ENCODE measurements at places on chromosomes 7 and 10.

DNA sequence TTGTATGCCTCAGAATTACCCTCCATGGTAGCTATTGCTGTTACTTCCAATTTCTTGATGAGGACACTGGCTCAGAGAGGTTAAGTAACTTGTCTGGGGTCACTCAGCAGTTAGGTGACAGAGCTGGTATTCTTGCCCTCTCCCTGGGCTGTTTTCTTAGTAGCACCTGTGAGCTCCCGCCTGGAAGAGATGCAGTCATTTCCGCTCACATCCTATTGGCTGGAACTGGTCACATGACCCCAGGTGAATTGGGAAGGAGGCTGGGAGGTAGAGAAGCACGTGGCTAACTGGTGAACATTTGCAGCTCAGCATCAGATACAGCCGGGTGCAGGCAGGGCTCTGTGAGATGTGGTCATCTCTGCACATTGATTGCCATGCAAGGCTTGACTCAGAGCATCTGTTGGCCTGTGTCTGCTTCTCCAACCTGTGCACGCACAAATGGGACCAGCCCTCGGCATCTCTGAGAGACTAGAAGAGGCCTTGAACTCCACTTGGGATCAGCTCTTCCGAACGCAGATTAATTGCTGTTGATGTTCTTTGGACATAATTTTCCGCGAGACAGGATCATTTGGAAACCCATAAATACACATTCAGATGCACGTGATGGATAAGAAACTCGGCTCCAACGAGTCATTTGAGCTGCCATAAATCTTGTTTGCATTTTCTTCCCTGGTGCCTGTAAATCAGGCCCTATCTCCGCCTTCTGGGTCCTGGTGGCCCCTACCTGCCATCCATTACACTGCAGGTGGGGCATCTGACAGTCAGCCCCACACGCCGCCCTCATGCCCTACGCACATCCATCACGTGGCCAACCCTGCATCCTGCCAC, 42.8 kb downstream of the MYL10 start:
- no peak for DNase-seq

- no peak for DNase-seq
These were observed 12.2 kb downstream of the PTPN12 start for GRCh38 chr7:77549106-77549870.

DNA sequence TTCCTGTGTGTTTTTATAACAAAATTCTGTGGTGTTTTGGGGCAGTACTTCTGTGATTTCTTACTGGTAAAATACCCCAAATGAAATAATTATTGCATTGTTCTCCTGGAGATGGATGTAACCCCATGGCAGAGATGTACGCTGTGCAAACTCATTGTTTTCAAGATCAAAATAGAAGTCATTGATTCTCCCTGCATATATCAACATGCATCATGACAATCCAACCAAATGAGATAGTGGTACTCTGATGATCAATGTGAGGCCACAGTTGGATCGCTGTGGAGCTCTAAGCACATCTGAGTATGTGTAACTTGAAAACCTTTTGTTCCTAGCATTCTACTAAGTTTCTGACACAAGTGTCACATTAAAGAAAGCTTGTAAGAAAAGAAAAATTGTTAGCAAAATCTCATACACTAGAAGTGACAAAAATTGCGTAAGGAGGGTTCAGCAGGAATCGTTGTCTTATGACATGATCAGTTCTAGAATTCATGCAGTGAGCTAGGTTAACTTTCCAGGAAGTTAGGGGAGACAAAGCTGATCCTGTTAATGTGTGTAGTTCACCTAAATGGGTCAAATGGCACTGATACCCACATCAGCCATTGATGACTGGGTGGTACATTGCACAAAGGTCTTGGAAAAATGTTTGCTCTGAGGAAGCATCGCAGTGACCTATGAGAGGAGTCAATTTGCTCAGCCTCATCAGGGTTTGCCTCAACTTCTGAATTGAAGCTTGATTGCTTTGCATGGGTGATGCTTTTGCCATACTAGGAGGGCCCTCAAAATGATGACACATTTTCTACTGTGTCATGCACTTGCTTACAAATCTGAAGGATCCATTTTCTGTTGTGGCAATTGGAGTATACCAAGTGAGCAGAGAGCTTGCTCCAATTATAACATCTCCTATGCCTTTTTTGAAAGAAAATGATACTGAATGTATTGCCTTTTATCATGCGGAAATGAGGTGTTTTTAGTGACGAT, 145.1 kb downstream of the PLXDC2 start:
- DNase-seq = no peak

DNA sequence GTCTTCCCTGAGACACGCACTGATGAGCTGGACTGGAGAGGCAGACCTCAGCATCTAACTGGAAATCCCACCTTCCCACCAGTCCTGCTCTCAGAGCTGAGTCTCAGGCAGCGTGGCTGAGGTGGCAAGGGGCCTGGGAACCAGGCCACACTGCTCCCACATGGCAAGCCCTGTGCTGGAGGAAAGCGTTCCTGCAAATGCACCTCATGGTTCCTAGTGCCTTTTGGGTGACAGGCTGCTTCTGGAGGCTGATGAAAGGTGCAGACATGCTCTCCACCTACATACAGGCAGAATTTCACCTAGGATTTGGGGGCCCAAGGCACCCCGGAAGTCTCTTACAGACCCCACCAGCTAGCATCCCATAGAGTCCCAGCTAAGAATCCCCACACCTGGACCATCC, 432.9 kb upstream of the FOXK1 start:
- no peak for DNase-seq

All from stimulated activated CD8-positive, alpha-beta memory T cell treated with anti-CD3 and anti-CD28 coated beads, Interleukin-4, amount 100 ng/mL, for 4 hours (primary cell).